ENCODE measurements at places on chromosomes 13 and 19. TPM values are rescaled to one million over a fixed set of nuclear protein-coding genes. Genes with fewer than 3 reads are reported as not detected.
A peak's percentile ranks its signal among the peaks of the same experiment; 100 is the strongest.

GRCh38 chr13:20428666-20429644 is 96.7 kb downstream of the CRYL1 start:
- H3K27me3 ChIP-seq, result no peaks in the 10 kb centered on the region
- H3K4me3 ChIP-seq, result no peak overlapping the region

The LYPD3 gene
- 368 TPM for total RNA-seq

DNA sequence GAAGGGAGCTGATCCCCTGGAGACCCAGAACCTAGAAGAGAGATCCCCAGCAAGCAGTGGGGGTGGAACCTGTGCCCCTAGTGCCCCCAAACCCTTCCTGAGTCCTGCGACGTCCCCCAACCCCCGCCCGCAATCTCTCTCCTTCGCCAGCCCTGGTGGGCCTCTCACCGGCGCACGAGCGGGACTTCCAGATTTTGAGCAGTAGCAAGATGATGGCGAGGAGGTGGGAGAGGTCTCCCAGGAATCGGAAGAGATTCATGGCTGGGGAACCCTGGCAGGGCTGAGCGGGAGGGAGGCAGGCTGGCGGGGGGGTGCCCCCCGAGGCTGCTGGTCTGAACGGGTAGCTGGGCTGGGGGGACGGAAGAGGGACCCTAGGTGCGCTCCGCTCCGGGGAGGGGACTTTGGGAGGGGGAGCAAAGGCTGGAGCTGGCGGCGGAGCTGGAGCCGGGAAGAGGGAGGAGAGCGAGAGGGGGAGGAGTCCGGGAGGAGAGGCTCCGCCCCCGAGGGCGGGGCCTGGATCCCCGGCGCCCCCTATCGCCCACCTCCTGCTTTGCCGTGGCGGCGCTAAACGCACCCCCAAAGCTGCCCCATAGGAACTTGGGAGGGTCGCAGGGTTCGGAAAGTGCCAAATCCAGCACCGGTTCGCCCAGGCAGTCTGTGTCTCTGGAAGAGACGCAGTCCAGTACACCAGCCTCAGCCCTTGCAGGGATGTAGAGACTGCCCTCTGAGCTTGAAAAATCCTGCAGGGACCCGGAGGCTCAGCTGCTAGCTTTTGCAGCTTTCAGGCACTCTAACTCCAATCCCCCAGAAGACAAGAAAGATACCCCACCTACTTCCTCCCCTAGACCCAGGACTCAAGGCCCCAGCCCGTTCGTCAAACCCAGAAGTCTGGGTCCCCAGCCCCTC is at the start of gene KDELR1:
KDELR1 (minus strand) TSS at position 452 of the 906 bp plus-strand sequence; CDS start at position 259, 193 bp downstream.
- DNase-seq, result peak; percentile 85
- H3K4me1 ChIP-seq, result peaks cover 49% of the 10 kb centered on the region
- peak within 1 kb of the TSS; percentile 79 for H3K4me3 ChIP-seq
- peak within 1 kb of the TSS; percentile 88 for H3K27ac ChIP-seq
- H3K27me3 ChIP-seq, result peaks cover 35% of the 10 kb centered on the region

DNA sequence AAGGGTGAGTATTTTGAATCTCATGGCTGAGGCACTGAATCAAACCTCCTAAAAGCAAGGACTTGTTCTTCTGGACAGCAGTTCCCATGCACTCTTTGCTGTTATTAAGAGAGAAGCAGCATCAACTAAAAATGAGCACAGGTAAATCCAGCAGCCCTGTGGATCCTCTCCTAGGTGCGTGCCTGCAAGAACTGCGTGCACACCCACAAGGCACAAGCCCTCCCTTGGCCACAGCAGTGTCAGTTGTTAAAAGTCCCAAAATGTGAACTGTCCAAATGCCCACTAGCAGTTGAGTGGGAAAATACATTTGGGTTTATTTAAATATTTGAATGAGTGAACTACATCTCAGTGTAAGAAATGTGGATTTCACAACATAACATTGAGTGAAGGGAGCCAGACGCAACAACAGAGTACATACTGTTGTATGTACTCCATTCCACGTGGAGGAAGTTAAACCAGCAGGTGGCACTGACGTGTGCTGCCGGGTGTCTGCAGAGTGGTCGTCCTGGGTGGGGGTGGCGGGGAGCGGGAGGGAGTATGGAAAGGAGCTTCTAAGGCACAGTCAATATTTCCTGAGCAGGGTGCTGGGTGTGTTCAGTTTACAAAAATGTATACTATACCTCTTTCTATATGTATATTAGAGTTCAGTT is 266.4 kb downstream of the NALCN start:
- no peak overlapping the region for H3K27ac ChIP-seq
- H3K4me1 ChIP-seq, result no peaks in the 10 kb centered on the region
- H3K4me3 ChIP-seq, result no peak overlapping the region
- DNase-seq, result no peak
- H3K27me3 ChIP-seq, result peaks cover 8% of the 10 kb centered on the region

DNA sequence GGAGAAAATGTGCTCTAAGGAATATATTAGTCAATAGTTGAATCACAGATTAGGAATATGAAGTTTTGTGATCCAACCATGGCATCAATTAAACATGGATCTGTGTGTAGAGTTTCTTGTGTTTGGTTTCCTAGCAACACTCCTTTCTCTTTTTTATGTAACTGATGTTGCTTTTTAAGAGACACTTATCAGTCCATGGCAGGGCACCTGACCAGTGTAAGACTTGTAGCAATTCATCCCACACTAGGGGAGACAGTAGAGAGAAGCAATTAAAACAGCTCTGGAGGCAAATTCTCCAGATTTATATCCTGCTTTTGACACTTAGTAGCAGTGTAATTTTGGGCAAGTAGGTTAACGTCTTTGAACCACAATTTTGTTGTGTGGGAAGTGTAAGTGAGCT is 1229.0 kb downstream of the PCDH9 start:
- no peaks in the 10 kb centered on the region for H3K36me3 ChIP-seq
- H3K4me3 ChIP-seq, result no peak overlapping the region
- H3K27me3 ChIP-seq, result no peaks in the 10 kb centered on the region
- no peaks in the 10 kb centered on the region for H3K4me1 ChIP-seq
- H3K27ac ChIP-seq, result no peak overlapping the region

The EXOC3L2 gene
- total RNA-seq, result 3.5 TPM

The NOVA2 gene
- total RNA-seq, result 0.81 TPM

The SERPINE3 gene
- total RNA-seq, result not detected

GRCh38 chr19:2277138-2277537 is 4.8 kb downstream of the PEAK3 start:
- H3K27me3 ChIP-seq, result no peaks in the 10 kb centered on the region
- no peak for DNase-seq
- H3K27ac ChIP-seq, result no peak overlapping the region
- H3K4me3 ChIP-seq, result no peak overlapping the region
- peaks cover 54% of the 10 kb centered on the region for H3K4me1 ChIP-seq
- peaks cover 15% of the 10 kb centered on the region for H3K36me3 ChIP-seq

DNA sequence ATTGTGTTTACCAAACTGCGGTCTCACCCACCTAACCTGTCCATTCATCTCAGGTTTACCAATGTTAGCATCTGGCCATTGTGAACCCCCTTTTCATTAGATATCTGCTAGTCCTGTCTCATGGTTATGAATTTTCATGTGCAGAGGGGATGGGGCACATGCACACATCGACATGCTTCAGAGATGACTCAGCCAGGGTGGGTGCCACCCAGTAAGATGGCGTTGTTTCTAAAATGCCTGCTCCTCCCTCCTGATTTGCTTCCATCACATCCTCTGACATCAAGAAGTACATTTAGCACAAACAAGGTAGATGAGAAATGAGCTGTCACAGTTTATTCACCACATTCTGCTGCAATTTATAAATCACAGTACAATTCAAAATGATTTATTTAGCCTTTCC is 51.3 kb downstream of the GPALPP1 start:
- H3K4me3 ChIP-seq, result no peak overlapping the region
- no peak for DNase-seq
- no peaks in the 10 kb centered on the region for H3K4me1 ChIP-seq
- H3K27me3 ChIP-seq, result no peaks in the 10 kb centered on the region
- no peak overlapping the region for H3K27ac ChIP-seq

DNA sequence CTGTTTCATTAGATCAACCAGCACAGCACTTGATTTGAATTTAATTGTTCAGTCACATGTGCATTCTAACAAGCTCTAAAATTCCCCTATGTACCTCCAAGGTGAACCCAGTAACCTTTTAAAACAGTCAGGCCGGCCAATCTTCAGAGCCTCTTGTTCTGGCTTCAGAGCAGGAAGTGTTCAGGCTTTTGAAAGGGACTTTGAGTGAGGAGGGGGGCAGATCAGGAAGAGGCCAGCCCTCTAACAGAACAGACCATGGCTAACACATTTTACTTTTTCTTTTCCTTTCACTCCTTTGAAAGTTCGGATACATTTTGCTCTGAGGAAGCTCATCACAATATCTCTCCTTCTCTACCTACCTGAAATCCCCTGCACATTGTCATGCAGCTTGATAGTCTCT is 390.3 kb downstream of the TBC1D4 start:
- H3K36me3 ChIP-seq, result no peaks in the 10 kb centered on the region
- no peak overlapping the region for H3K27ac ChIP-seq
- no peak overlapping the region for H3K4me3 ChIP-seq
- H3K4me1 ChIP-seq, result no peaks in the 10 kb centered on the region

GRCh38 chr13:25778808-25779305 is 273.0 kb downstream of the SHISA2 start:
- no peaks in the 10 kb centered on the region for H3K27me3 ChIP-seq
- no peak for DNase-seq
- H3K27ac ChIP-seq, result no peak overlapping the region
- no peaks in the 10 kb centered on the region for H3K36me3 ChIP-seq
- no peak overlapping the region for H3K4me3 ChIP-seq
- H3K4me1 ChIP-seq, result no peaks in the 10 kb centered on the region

GRCh38 chr13:56687131-56687530 is 453.6 kb upstream of the PRR20A start:
- H3K27ac ChIP-seq, result no peak overlapping the region
- H3K36me3 ChIP-seq, result no peaks in the 10 kb centered on the region
- no peaks in the 10 kb centered on the region for H3K4me1 ChIP-seq
- no peaks in the 10 kb centered on the region for H3K27me3 ChIP-seq
- no peak for DNase-seq

The CGB1 gene
- not detected for total RNA-seq

DNA sequence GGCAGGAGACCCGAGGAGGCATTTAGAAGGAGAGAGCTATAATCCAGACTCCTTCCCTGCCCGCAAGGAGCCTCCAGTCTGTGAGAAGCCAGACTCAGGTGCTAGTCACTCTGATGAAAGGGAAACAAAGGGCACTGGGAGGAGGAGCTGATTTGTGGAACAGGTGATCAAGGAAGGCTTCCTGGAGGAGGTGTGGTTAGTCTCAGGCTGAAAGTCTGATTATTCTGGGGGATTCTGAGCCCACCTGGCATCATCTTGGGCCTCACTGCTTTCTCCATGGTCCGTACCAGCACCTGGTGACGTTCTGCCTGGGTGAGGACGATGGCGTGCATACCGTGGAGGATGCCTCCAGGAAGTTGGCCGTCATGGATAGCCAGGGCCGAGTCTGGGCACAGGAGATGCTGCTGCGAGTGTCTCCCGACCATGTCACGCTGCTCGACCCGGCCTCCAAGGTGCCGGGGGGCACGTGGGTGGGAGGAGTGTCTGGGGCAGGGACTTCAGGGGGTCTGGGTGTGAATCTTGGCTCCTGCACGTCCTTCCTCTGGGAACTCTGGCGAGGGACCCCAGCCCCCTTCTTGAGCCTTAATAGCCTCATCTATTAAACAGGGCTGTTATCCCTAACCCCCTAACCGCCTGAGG is 3.9 kb downstream of the EPS8L1 start:
- no peak for DNase-seq
- H3K4me3 ChIP-seq, result no peak overlapping the region
- H3K36me3 ChIP-seq, result no peaks in the 10 kb centered on the region
- no peak overlapping the region for H3K27ac ChIP-seq
- peaks cover 28% of the 10 kb centered on the region for H3K4me1 ChIP-seq

GRCh38 chr19:45774765-45775164 is 5.7 kb upstream of the SIX5 start:
- H3K27me3 ChIP-seq, result no peaks in the 10 kb centered on the region
- DNase-seq, result no peak
- H3K36me3 ChIP-seq, result peaks cover 21% of the 10 kb centered on the region
- peaks cover 24% of the 10 kb centered on the region for H3K4me1 ChIP-seq
- H3K4me3 ChIP-seq, result no peak overlapping the region
- no peak overlapping the region for H3K27ac ChIP-seq

The TEKTIP1 gene
- total RNA-seq, result 5.2 TPM

The RASIP1 gene
- total RNA-seq, result 16.1 TPM

DNA sequence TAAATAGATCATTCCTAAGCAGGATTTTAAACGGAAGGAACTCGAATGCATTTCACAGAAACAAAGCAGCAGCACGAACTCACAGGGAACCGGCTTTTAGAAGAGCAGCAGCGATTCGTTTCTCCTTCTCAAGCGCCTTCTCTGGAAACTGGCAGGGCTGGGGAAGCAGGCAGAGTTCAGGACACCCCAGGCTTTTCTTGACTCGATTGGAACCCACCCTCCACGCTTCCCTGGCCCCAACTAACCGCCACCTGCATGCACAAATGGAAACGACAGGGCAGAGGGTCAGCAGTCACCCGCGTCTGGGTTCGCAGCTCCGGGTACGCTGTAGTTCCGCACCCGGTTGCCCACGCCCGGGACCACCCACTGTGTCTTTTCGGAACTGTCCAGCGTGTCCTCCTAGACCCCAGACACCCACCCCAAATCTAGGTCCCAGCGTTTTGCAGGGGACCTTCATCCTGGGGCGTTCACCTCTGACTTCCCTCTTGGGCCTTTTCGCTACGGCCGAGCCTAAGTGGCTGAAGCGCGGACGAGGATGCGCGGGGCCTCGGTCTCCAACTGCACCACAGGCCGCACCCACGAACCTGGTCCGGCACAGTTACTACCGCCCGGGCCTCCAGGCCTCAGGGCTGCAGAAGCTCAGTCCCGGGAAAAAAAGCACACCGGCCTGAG is 500 bp downstream of the ZFP30 start:
- peak overlapping the region; percentile 78 for H3K4me3 ChIP-seq
- no peaks in the 10 kb centered on the region for H3K27me3 ChIP-seq
- H3K36me3 ChIP-seq, result no peaks in the 10 kb centered on the region
- peaks cover 31% of the 10 kb centered on the region for H3K4me1 ChIP-seq
- DNase-seq, result peak; percentile 60

DNA sequence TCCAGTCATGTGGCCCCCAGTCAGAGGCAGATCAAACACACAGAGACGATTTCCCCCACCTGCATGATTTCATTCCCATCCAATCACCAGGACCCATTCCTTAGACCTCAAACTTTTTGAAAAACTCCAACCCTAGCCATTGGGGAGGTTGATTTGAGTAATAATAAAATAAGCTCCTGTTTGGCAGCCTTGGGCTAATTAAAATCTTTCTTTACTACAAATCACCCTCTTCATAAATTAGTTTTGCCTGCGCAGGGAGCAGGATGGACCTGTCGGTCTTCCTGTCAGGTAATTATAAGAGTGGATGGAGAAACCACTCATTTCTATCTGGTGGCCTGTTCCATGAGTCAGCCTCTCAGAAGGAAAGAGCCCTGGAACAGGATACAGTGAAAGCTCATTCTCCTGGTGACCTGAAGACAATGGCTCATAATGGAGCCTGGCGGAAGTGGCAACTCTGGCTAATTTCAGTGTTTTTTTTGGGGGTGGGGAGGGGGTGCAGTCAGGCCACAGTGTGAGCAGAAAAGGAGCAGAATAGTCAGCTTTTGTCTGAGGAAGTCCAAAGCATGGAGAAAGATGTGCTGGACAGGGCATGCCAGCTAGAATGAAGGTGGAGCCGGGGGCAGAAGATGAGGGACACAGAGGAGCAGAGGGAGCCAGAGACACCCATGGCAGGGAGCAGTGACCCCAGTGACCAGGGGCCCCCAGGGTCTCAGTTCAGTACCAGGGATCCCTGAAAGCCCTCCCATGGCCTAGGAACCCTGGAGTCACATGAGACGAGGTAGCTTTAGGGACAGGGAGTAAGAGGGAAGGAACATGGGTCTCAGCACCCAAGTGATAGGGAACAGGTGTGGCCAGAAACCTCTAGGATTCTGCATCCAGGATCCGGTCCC is 31.8 kb upstream of the PSG9 start:
- H3K4me1 ChIP-seq, result no peaks in the 10 kb centered on the region
- H3K4me3 ChIP-seq, result no peak overlapping the region
- H3K27ac ChIP-seq, result no peak overlapping the region
- DNase-seq, result no peak

The TEX29 gene
- not detected for total RNA-seq

The PHLDB3 gene
- total RNA-seq, result 63.2 TPM
